Central memory CD4-positive, alpha-beta T cell (primary cell): ENCODE measurements at places on chromosomes 12 and 14.
A peak's percentile ranks its signal among the peaks of the same experiment; 100 is the strongest.

- DNase-seq: no peak
Measured at GRCh38 chr14:21534576-21534975, 8.4 kb upstream of the SALL2 start.

DNA sequence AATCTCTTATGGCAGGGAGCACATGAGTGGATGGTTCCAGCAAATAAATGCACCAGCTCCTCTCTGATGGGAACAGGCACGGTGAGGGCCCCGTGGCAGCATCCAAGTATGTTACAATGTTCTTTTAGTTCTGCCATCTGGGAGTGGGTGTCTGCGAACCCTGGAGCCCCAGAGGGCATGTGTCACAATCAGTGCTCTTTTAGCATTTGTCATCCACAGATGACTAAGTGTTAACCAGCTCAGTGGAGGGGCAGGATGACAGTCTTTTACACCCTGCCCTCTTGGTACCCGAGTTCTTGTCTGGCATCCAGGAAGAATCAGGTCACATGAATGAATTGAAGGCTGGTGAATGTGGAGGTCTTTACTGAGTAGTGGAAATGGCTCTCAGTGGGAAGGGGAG lies 560.4 kb upstream of the FLRT2 start:
- DNase-seq: no peak

GRCh38 chr12:130263996-130264395 lies 73.7 kb upstream of the PIWIL1 start:
- DNase-seq: no peak

GRCh38 chr14:49862089-49862673 lies 9.6 kb upstream of the NEMF start:
- peak; percentile 86 for DNase-seq

GRCh38 chr12:15720295-15720694 lies 68.9 kb downstream of the EPS8 start:
- DNase-seq: no peak

DNA sequence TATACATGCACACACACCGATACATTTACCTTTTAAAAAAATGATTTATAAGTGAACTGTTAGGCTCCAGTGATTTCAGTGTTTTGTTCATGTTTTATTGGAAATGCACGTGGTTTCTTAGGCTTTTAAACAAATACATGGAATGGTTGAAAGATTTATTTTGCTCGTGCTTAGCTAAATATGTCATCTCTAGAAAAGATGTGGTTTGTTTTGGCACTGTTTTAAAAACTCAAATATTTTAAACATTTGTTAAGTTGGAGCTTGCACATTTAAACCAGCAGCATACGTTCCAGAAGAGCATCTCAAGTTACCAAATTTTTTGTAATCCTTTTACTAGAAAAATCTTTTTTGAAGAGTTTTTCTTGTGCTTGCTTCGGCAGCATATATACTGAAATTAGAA lies 44.5 kb downstream of the FOXA1 start:
- no peak for DNase-seq

- DNase-seq: no peak
Measured at GRCh38 chr14:68440820-68441219, 352.0 kb downstream of the ZFP36L1 start.

DNA sequence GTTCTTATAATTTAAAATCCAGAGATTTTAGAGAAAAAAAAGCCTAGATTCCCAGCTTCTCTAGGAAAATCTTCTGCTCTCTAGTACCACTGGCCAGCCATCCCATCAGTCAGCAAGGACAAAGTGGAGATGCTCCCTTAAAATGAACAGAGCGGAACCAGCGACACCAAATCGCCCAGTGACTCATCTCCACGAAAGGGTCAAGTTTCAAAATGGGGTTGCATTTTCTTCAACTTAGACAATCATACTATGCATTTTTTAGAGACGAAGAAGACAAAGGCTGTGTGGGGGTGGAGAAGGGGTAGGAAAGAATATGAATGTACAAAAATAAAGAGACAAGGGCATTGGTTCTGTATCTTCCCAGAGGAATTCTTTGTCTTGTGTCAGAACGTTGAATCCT lies 212.0 kb downstream of the SLC15A4 start:
- DNase-seq: no peak

- no peak for DNase-seq
Measured at GRCh38 chr14:65359503-65359902, 53.0 kb upstream of the FUT8 start.

GRCh38 chr14:32588448-32589320 lies 259.6 kb downstream of the AKAP6 start:
- DNase-seq: no peak

DNA sequence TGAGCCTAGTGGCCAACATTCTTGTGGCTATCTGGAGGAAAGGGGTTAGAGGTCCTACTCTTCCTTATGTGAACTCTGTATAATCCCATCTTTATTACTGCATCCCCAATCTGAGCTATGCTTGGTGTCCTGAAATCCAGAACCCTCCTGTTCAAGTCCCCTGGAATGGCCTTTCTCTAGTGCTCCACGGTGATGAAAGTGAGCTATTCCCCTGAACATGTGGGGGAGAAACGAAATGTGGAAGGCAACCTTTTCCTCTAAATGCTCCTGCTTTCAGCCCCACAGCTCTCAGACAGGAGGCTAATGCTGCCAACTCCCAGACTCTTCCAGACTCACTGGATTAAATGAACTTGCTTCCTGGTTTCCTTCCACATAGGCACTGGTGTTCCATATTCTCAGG lies 2.5 kb upstream of the PGAM5 start:
- no peak for DNase-seq

GRCh38 chr12:93122569-93123091 lies 193.5 kb upstream of the EEA1 start:
- no peak for DNase-seq

DNA sequence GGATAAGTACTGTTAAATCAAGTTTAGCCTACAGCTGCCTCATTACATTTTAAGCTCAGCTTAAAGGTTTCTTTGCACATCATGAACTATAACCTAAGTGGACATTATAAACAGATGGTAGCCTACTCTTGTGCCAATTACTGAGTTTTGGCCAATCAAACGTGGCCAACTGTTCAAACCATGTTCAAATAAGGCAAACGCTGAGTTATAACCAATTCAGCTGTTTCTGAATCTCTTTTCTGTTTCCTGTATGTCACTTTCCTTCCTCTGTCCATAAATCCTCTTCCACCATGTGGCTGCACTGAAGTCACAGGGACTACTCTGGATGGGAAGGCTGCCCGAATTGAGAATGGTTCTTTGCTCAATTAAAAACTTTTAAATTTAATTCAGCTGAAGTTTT lies 98.4 kb downstream of the BCAT1 start:
- no peak for DNase-seq

DNA sequence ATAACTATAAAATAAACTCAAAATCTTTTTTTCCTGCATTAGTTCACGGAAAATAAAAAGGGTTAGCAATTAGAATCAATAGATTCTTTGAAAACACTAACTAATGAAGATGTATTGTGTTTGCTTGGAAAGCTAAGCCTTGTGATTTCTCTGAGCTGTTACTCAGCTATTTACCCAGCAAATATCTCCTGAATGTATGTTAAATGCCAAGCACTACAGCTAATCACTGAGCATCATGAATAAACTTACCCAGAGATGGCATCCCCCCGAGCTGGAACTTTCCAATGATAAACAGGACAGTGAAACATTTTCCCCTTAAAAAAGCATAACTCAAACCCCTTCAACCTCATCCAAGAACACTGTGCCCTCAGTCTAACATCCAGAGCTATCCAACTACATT lies 71.2 kb downstream of the SLC2A13 start:
- DNase-seq: no peak

DNA sequence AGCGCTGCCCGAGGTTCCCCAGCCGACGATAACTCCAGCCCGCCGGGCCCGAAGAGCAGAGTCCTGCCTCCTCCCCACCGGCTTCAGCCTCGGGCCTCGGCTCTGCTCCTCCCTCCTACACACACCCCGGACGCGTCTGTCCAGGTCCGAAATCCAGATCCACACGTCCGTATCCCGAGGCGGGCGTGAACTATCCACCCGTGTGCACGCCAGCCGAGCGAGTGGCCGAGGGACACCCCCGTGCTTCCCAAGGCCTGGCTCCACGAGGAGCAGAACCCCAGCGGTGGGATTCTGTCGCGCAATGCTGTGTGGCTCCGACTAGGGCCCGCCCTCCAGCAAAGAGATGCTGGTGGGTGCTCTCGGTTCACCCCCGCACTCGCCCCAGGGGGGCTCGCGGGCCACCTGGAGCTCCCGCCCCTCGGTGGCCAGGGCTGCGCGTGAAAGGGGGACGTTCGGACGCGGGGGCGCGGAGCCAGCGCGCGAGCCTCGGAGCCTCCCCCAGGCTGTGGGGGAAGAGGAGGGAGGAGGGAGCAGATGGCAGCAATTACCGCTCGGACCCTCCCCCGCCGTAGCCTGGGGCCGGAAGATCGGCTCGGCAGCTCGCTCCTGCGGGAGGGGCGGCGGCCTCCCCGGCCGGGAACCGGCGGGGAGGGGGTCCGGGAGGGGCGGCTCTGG lies 18.9 kb upstream of the ANKRD33 start:
- no peak for DNase-seq
